H7 (cell line): ENCODE measurements at places on chromosomes 1 and 21. TPM values are rescaled to one million over a fixed set of nuclear protein-coding genes. Genes with fewer than 3 reads are reported as not detected.

DNA sequence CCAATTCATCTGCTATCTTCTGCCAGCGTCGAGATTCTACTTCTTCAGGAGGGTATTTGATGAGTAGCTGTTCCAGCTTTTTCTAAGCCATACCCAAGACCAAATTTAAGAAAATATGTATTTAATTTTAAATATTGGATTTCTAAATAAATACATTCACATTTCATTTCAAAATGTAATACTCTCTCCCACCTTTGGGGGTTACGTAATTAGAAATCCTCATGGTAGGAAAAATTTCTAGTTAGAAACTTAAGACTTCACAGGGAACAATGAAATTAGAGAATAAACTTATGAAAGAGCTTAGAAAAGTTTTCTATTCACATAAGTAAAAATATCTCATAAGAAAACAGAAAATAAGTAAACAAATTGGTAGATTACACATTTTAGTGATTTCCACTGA lies 102.9 kb downstream of the ZZZ3 start:
- no peak for DNase-seq

Gene LMNA
- total RNA-seq: 101 and 119 TPM in 2 replicates

DNA sequence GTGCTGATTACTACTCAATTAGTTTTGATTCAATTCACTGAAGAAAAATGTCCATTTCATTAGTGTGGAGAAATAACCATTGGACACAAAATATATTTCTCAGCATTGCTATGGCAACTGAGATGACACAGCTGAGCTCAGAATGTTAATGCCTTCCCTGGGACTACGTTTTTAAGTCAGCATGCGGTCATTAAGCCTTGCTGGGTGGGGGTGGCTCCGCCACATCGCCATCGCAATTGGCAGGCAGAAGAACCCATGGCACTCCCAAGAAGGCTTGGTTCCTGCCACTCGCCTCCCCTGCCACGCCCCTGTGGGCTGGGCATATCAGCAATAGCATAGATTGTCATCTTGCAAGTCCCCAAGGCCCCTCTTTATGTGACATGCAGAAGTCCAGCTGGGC lies 256.7 kb upstream of the CAMK1G start:
- DNase-seq: no peak

Gene RAB7B
- total RNA-seq: not detected in 2 replicates

Gene PRAMEF15
- total RNA-seq: not detected in 2 replicates

GRCh38 chr1:192846950-192847349 lies 38.1 kb downstream of the RGS2 start:
- DNase-seq: no peak

GRCh38 chr1:26991310-26992116 lies 2.0 kb upstream of the TRNP1 start:
- peak; percentile 44 for DNase-seq

Gene CBR1
- 95.3 and 129 TPM in 2 replicates for total RNA-seq

Gene MAB21L3
- 0.07 TPM in 1 of 2 replicates, not detected in the other for total RNA-seq

Gene B3GALT5
- 3.7 and 5.7 TPM in 2 replicates for total RNA-seq

GRCh38 chr1:65308781-65309303 lies 501 bp upstream of the DNAJC6 start:
- peak; percentile 8 for DNase-seq

- DNase-seq: no peak
Measured at GRCh38 chr1:45843474-45843905, 40.1 kb downstream of the MAST2 start.

Gene GJB5
- total RNA-seq: 0.48 TPM in 1 of 2 replicates, not detected in the other

- no peak for DNase-seq
Measured at GRCh38 chr21:14955936-14956520, 108.8 kb downstream of the NRIP1 start.

Gene OPRD1
- total RNA-seq: 0.52 and 0.81 TPM in 2 replicates

DNA sequence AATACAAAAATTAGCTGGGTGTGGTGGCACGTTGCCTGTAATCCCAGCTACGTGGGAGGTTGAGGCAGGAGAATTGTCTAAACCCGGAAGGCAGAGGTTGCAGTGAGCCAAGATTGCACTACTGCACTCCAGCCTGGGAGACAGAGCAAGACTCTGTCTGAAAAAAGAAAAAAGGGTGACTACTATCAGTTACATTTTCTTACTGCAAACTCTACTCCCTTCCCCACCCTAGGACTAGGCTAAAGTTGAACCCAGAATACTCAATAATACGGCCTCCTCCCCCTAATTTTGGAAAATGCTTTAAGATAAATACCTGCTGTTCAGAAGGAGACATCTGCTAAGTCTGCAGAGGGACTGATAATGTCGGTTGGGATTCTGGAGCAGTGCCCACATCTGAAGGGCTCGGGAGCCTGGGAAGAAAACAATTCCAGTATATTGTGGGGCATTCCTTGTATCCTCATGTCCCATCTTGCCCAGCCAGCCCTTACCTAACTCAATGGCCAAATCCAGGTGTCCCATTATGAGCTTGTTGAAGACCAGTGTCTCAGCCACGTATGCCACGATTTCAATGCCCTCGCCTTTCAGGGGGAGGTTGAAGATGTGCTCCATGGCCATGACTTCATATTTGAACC lies 89.7 kb downstream of the ADCY10 start:
- no peak for DNase-seq

- DNase-seq: peak; percentile 73
Measured at GRCh38 chr21:45098867-45099266, 24.5 kb downstream of the ADARB1 start.

DNA sequence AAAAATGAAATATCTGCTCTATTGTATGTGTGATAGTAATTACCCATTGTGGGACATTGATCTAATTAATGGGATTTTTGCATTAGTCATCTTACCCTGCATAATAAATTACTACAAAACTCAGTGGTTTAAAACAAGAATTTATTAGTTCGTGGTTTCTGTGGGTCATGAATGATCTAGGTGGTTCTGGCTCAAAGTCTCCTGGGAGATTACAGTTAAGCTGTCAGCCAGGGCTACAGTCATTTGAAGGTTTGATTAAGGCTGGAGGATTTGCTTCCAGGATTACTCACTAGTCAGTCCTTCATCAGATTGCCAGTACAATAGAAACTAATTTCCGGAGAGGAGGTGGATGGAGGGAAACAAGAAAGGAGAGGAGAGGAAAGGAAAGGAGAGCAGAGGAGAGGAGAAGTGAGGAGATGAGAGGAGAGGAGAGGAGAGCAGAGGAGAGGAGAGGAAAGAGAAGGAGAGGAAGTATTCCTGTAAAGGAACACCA lies 60.4 kb upstream of the TNFSF4 start:
- DNase-seq: no peak

DNA sequence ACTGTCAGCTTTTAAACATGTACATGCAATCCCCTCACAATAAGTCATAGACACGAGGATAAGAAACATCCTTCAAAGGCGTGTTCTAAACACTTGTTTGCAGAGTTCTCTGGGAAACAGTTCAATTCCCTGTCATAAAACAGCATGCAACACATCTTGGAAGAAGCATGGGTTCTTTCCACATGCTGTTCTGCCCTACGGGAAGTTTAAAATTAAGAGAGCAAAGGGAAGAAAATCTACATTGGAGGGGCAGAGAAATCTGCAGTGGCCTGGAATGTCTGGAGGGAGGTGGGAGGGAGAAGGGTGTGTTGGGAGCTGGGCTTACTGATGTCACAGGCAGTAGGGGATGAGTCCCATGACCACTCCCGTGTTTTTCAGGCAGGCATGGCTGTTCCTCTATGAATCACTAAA lies 98.3 kb upstream of the SLC2A1 start:
- no peak for DNase-seq

- peak; percentile 99 for DNase-seq
Measured at GRCh38 chr1:1630191-1630964, 1.6 kb upstream of the MMP23B start.

DNA sequence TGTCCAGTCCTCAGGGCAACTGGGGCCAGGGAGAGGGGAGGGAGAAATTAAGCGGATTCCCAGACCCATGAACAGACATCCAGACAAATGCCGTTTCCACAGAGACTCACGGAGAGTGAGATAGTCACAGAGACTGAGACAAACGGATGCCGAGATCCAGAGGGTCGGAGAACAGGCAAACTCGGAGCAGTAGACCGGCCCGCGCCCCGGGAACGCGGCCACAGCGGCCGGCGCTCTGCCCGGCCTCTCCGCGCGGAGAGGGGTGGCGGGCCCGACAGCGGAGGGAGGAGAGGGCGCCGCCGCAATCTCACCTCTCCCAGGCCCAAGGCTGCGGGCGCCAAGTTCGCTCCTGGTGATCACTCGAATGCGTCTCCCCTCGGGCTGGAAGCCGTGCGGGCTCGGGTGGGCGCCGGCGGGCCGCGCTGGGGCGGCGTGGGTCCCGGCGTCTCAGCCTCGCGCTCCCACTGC lies 831 bp upstream of the FOXD2 start:
- DNase-seq: peak; percentile 82
